Stimulated activated CD8-positive, alpha-beta memory T cell treated with anti-CD3 and anti-CD28 coated beads, Interleukin-2, amount 100 ng/mL, for 48 hours (primary cell): ENCODE measurements at places on chromosomes 5 and 9.

GRCh38 chr9:132014218-132014805, 65.4 kb downstream of the MED27 start:
- no peak for DNase-seq

- no peak for DNase-seq
These were observed 12.1 kb upstream of the DIPK1B start for GRCh38 chr9:136700304-136700703.

DNA sequence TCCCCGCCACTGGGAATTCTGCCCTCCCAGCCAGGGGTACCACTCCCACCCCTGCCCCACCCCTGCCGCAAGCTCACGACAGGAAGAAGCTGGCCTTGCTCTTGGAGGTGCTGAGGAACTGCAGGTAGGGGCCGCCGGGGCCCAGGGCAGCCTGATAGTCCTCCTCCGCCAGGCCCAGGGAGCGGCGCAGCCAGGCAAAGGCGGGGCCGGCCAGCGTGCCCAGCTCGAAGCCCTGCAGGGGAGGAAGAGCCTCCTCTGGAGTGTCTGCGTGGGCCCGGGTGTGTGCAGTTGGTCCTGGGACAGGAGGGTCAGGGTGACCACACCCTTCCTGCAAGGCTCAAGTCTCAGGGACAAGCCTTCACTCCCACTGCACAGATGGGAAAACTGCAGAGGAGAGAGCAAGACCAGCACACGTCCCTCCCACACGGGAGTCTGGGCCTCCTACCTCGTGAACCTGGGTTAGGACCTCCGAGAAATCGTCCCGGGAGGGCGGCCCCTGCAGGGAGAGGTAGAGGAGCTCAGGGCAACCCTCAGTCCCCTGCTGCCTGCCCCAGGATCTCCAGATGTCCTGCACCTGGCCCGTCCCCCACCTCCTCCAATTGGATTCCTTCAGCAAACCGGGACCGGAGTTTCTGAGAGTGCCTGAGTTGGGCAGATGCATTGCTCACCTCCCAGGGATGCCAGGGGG, 2.4 kb downstream of the PIP5KL1 start:
- no peak for DNase-seq

GRCh38 chr5:137611794-137612435, 112.8 kb upstream of the SPOCK1 start:
- DNase-seq: no peak

- DNase-seq: no peak
These were observed 331.8 kb upstream of the NMUR2 start for GRCh38 chr5:152736906-152737305.

DNA sequence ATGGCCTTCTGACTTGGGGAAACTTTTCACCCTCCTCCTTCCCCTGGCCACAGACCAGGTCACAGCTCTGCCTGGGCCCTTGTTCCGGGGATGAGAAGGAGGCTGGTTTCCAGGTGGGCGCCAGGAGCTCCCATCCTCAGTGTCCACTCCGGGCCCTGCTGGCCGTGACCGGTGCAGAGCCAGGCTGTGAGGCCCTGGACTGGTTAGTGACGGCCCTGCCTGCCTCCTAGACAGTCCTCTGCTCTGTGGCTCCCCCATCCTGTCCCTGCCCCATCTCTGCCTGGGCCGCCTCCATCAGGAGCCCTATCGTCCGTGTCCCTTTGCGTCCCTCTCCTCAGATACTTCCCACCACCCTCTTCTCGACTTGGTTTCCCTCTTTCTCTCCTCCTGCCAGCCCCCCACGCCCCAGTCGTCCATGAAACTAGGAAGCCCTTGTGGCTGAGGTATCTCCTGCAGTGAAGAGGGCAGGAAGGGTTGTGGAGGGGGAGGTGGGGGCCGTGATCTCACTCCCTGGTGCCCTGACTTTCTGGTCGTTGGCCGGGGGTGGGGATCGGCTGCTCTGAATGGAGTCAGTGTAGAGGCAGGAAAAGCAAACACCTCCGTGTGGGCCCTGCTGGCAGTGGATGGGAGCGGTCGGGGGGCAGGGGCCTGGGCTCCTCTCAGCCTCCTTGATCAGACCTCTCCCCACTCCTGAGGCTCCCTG, 15.4 kb upstream of the CERCAM start:
- no peak for DNase-seq

DNA sequence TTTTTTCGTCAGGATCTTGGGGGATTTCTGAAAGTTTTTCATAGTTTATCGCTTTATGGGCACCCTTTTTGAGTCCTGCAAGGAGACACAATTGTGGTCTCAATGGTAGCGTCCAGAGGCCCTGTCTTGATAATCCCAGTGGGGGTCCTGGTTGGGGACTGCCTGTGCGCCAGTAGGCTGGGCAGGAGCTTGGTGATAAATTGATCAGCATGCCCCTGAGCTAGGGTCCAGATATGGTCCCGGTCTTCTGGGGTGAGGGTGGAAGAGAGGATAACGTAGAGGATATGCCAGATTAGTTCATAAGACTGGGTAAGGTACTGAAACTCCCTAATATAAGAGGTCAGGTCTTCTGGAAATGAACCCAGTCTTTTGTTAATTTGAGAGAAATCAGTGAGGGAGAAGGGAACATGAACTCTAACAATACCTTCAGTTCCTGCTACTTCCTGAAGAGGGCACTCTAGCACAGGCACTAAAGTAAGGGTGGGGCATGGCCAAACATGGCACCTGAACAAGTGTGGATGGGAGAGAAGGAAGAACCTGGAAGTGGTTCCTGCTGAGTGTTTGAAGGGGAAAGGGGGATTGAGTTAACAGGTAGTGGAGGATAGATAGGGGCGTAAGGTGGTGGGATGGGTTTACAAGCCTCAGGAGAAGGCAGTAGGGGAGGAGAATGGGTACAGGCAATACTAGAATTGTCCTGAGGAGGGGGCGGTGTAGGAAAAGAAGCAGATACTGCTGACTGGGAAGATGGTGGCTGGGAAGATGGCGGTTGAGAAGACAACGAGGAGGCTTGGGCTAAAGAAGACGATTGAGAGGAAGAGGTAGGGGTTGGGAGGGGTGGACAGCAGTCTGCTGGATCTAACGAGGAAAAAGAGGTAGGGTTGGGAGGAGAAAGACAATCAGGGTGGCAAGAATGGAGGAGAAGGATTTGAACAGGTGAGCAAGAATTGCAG, 33.8 kb upstream of the ANXA2R start:
- DNase-seq: no peak

- DNase-seq: no peak
These were observed 127.1 kb downstream of the DIRAS2 start for GRCh38 chr9:90515510-90515909.

GRCh38 chr9:124467410-124468060, 17.3 kb downstream of the ADGRD2 start:
- DNase-seq: no peak

DNA sequence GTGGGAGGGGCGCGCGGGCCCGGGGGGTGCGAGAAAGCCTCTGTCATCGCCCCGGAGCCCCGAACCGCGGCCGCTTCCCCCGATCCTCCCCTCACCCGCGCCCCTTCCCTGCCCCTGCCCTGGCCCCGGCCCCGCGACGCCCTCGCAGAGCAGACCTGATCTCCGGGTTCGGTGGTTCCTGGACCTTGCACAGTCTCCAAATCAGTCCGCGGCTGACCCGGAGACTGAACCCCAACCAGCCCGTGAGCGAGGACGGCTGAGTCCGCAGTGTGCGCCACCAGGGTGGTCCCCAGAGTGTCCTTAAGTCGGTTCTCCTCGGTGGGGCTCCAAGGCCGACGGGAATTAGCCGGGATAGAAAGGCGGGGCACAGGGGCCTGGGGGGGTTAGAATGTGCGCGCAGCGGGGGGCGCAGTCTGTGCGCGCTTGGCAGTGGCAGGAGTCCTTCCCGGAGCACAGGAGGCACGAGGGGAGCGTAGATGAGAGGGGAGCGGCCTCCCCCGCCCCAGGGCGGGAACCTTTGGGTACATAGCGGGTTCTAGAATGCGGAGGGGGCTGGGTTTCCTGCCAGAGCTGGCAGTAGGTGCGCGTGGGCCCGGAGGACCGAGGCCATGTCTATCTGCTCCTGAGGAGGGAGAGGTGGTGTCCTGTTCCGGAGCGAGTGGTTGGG, 779 bp downstream of the PKN3 start:
- DNase-seq: no peak

- no peak for DNase-seq
These were observed 7.3 kb downstream of the CDC14B start for GRCh38 chr9:96612105-96612965.

- DNase-seq: no peak
These were observed 344.2 kb upstream of the SLC30A5 start for GRCh38 chr5:68749631-68750030.

GRCh38 chr9:18075253-18075952, 398.6 kb upstream of the ADAMTSL1 start:
- no peak for DNase-seq

DNA sequence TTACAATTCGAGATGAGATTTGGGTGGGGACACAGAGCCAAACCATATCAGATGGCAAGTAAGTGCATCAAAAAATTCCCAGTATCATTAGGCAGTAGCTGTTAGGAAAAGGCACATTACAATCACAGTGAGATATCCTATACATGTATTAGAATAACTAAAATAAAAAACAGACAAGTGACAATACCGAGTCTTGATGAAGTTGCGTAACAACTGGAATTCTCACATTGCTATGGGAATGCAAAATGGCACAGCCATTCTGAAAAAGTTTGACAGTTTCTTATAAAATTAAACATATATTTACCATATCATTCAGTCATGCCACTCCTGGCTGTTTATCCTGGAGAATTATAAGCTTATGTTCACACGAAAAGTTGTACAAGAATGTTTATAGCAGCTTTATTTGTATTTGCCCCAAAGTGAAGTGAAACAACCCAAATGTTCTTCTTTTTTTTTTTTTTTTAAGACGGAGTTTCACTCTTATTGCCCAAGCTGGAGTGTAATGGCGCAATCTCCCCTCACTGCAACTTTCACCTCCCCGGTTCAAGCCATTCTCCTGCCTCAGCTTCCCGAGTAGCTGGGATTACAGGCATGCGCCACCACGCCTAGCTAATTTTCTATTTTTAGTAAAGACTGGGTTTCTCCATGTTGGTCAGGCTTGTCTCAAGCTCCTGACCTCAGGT, 93.1 kb upstream of the TLE1 start:
- DNase-seq: no peak

- DNase-seq: no peak
These were observed 2.3 kb downstream of the SUSD3 start for GRCh38 chr9:93060746-93061259.

- DNase-seq: no peak
These were observed 765.3 kb upstream of the ADAMTS16 start for GRCh38 chr5:4374866-4375265.

- DNase-seq: no peak
These were observed 268.4 kb downstream of the PLK2 start for GRCh38 chr5:58191443-58191842.

DNA sequence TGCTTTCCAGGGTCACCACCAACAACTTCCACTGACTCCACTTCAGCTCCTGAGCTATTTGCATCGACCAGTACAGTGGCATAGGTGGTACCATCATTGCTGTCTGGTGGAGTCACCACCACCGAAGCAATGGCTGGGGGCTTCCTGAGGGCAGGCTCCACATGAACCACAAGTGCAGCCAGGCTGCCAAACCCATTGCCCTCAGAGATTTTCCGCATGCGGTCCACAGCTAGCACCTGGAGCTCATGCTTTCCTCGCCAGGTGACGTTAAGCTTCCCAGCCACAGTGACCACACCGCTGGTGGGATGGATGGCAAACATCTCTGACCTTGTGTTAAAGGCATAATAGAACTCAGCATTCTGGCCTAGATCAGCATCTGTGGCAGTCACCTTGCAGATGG, 23.1 kb downstream of the FAT2 start:
- no peak for DNase-seq

- DNase-seq: no peak
These were observed 355.5 kb downstream of the TLR4 start for GRCh38 chr9:118059484-118060278.

DNA sequence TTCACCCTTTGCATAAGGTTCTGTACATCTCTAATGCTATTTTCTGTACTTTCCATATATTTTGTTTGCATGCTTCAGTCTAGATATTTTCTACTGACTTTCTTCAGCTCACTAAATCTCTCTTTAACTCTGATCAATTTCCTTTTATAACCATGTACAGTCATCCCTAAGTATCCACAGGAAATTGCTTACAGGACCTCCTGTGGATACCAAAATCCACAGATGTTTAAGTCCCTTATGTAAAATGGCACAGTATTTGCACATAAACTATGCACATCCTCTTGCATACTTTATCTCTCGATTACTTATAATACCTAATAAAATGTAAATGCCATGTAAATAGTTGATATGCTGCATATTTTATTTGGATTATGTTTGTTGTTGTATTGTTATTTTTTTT, 442.1 kb downstream of the TLE4 start:
- no peak for DNase-seq

DNA sequence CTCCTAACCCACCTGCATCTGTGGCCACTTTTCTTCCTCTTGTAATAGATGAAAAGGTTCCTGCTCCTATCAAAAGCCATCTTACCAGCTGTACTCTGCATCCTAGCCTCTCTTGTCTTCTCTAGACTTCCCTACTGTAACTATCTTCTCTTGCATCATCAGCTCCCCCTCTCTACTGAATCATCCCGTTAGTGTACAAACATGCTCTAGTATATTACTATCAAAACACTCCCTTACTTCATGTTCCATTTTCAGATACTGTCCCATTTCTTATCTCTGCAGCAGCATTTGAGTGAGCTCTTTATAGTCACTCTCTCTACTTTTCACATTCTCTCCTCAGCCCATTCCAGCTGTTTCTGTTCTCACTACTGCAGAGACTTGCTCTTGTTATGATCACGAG, 2.8 kb downstream of the SRA1 start:
- no peak for DNase-seq

DNA sequence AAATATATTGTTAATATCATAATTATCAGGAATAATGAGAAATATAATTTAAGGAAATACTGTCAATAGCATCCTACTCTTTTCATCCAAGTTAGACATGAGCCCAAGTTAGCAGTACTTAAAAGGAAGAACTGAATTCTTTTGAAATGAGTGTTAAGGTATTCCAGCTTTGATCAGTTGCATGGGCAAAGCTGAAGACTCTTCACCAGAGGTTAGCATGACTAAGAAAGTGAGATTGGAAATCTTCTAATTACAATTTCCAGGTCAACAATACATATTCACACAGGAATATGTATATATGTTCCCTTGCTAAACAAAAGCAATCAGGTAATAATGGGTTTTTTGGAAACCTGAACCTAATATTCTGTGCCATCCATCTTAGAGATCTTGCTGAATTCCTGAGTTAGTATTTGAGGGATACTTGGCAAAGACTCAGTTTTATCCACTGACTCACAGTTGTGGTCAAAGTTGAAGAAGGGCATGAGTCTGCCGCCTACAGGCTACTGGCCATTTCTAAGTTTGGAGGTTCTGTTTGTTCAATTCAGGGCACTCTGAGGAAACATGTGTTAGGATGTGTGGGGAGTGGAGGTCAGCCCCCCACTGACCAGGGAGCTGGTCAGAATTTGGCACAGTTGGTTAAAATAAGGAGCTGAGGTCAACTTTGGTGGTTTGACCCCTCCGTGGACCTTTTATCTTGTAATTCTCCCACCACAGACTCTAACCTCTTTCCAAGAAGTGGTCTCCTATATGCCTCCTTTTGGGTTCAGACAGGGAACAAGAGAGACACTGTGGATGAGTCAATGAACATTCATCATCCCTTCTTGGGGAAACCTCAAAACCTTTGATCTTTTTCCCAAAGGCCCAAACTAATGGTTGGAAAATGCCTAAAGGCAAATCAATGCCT, 118.3 kb downstream of the PIK3R1 start:
- no peak for DNase-seq
